ENCODE measurements at places on chromosomes 4 and X.
A peak's percentile ranks its signal among the peaks of the same experiment; 100 is the strongest.

DNA sequence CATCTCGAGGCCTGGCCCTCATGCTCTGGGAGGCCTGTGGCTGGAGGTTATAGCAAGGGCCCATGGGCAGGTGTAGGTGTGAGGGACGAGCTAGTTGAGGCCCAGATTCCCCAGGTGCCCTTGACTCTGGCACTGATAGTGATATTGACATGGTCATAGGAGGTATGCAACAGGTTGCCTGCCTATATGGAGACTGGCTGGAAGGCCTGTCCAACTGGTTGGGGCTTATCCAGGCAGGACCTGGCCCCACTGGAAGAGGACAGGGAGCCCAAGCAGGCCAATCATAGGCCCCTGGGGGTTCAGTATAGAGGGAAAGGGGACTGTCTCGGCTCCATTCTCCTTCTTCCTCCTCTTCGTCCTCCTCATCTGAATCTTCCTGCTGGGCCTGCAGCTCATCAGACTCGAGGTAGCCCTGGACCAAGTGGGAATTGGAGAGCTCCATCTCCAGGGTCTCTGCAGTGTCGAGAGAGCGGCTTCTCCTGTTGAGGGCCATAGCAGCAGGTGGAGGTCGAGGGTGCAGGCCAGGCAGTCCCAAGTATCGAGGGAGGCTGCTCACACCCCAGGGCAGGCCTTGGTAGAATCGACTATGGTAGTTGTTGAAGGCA, 15.3 kb downstream of the AMER1 start:
- DNase-seq = no peak

DNA sequence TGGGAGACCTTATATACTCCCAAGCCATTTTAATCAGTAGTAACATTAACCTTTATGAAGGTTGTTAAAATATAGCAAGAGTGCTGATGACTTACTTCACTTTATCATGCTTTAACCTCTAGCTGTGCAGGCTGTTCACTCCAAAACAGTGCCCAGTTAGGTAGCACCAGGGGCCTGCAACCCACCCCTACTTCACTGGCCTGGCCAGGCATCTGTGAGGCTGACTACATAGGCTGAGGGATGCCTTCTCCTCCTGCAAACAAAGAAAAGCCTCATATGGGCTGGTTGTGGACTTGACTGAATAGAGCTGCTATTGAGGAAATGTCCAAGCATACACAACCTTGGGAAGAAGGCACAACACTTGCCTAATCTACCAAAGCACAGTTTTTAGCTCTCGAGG, 172.8 kb downstream of the SHROOM3 start:
- DNase-seq = no peak

GRCh38 chr4:71383984-71384383, 45.2 kb downstream of the SLC4A4 start:
- no peak for DNase-seq

- DNase-seq = peak; percentile 61
These were observed 126.7 kb downstream of the FRYL start for GRCh38 chr4:48653217-48654014.

DNA sequence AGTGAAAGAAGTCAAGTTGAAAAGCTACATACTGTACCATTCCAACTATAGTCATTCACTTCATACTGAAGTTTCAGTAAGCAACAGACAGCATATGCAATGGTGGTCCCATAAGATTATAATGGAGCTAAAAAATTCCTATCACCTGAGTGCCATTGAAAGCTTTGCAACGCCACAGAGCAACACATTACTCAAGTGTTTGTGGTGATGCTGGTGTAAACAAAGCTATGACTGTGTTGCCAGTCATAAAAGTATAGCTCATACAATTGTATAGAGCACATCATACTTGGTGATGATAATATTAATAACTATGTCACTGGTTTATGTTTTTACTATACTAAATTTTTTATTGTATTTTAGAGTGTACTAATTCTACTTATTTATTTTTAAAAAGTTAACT, 78.9 kb downstream of the NAF1 start:
- DNase-seq = no peak

DNA sequence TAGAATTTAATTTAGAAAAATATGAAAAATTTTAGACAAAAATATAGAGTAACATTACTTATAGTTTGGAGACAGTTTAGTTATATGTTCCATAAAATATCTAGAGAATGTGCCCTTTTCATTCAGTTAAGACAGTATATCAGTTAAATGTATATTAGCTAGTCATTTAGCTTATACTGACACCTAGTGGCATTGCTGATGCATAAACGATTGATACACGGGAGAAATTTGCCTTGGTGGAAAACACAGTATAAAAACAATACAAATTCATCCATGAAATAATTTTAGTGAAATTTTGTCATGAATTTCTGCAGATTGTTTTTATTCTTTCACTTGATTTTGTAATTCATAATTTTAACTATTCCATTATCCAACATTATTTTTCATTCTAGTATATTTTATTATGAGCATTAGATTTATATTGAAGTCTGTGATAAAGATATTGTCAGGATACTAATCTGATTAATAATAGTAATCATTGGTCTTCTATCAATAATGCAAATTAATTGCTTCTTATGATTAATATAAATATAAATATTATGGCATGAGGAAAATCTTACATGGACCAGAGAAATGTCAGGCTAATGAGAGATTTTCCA, 219.0 kb downstream of the TLL1 start:
- DNase-seq = peak; percentile 53

- peak; percentile 87 for DNase-seq
These were observed 164.6 kb upstream of the BCOR start for GRCh38 chrX:40262157-40263013.

GRCh38 chr4:72311291-72311690, 257.7 kb downstream of the ADAMTS3 start:
- DNase-seq = no peak

GRCh38 chrX:109448282-109448938, 33.5 kb downstream of the GUCY2F start:
- DNase-seq = no peak

GRCh38 chr4:61532336-61533000, 332.3 kb downstream of the ADGRL3 start:
- peak; percentile 28 for DNase-seq

GRCh38 chrX:148871422-148872160, 371.2 kb downstream of the AFF2 start:
- peak; percentile 97 for DNase-seq

DNA sequence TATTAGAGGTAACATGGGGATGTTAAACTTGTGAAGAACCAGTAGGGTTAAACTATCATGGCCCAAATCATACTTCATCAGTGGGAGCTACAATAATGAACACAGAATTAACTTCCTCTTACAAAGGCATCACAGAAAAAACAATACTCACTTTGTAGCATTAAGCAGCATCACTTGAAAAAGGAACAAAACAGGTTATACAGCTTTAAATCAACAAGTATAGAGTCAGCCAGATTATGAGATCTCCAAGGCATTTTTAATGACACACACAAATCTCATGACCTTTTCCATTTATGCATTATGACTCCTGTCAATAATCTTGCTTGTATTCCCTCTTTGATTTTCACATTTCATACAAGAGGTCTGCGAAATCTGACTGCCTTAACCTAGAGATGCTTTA, 18.3 kb downstream of the FBXL5 start:
- DNase-seq = no peak

All from fibroblast of upper back skin (primary cell).